GM12892 (cell line): ENCODE measurements at places on chromosomes 7 and 10.

GRCh38 chr7:100604028-100604975 is 2.1 kb downstream of the PCOLCE start:
- DNase-seq = peak; percentile 96

GRCh38 chr10:71752391-71753090 is 20.8 kb downstream of the VSIR start:
- no peak for DNase-seq

- DNase-seq = no peak
Observed at GRCh38 chr7:130021105-130021834, 29.9 kb downstream of the ZC3HC1 start.

GRCh38 chr10:78284381-78284780 is 250.7 kb downstream of the RPS24 start:
- no peak for DNase-seq

- no peak for DNase-seq
Observed at GRCh38 chr10:129755621-129756020, 208.5 kb downstream of the EBF3 start.

DNA sequence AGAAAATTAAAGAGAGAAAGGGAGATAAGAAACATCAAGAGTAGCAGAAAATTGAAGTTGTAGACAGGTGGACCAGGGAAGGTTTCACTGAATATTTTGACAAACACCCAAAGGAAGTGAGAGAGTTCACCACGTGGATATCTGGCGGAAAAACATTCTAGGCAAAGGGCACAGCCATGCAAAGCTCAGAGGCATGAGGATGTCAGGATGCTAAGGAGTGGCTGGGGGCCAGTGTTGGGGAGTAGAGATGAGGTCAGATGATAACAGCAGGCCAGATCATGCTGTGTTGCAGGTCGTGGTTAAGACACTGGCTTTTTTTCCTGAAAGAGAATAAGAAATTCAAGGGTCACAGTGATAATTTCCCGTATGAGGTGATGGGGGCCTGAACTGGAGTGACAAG is 181.9 kb downstream of the DGKI start:
- DNase-seq = no peak

- DNase-seq = peak; percentile 23
Observed at GRCh38 chr7:120988591-120989256, at the start of gene CPED1. Gene CPED1, plus strand, starts transcription at chr7:120988711. Its CDS starts 911 bp downstream, at chr7:120989622.

DNA sequence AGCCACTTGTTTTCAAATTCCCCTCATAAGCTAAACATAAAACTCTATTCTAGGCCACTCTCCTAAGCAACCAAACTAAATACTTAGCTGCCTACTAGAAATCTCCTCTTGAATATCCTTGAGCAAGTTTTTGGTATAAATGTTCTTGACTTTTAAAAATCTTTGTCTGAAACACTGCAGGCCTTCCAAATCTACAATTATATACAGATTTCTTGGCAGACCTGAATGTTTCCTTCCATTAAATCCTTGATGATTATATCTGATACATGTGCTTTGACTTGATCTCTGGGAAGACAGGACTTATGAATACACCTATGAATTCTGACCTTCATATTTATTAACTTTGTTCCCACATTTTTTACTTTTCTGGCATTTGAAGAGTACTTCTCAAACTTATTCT is 314.5 kb downstream of the CACNA2D1 start:
- no peak for DNase-seq

- DNase-seq = no peak
Observed at GRCh38 chr7:75866114-75866488, 12.7 kb upstream of the RHBDD2 start.

- no peak for DNase-seq
Observed at GRCh38 chr10:48605786-48606529, 1.1 kb upstream of the ARHGAP22 start.

DNA sequence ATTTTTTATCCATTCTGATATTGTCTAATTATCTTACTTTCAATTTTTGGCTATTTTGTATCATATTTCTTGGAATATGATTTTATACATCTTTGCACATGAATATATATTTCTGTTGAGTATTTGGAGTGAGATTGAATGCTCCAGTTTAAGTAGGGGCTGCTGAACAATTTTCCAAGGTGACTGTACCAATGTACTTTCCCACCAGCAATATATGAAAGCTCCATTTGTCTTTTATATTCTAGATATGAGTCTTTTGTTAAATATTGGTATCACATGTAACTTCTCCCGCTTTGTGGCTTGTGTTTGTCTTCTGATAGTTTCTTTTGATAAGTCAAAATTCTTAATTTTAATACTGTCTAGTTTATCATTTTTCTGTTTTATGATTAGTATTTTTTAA is 144.6 kb upstream of the MDFIC start:
- no peak for DNase-seq

DNA sequence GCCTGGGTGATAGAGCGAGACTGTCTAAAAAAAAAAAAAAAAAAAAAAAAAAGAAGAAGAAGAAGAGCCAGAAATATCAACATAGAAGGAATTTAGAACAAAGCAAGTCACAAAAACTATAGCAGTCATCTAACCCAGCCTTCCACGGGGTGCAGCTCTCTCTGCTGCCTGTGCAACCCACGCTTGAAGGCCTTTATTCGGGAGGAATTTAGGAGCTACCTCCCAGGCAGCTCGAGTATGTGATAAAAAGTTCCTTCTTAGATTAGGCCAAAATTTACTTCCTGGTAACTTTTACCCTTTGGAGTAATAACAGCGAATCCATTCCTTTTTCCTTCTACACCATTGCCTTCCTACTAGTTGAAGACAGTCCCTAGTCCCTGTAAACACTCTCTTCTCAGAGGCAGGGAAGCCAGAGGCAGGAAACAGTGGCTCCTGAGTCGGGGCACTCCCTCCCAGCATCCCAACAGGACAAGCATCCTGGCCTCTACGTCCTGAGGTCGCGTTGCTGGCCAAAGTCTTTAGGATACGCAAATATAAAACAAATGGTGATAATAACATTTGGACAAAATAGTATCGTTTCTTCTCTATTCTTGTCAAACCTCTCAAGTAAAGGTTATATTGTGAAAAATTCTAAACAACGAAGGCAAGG is 109.3 kb upstream of the KMT2C start:
- no peak for DNase-seq

- DNase-seq = peak; percentile 40
Observed at GRCh38 chr10:11448545-11449244, 162.8 kb downstream of the USP6NL start.

DNA sequence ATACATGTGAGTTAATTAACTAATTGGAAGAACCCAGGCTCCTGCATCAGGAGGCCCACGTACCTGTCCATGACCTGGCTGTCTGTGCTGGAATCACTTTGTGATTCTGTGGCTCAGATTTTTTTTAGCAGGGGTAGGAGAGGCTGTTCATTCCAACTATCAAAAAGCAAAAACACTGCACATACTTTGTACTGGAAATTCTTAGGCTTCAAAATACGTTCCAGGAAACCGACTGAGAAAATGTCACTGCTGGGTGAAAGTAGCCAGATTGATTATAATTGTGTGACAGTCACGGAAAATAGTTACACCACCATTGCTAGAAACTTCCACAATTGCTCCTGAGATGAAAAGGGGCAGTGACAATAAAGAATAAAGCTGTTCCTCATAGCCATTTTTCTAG is 91.0 kb downstream of the SLC16A9 start:
- no peak for DNase-seq

- DNase-seq = no peak
Observed at GRCh38 chr10:3897156-3897555, 112.1 kb upstream of the KLF6 start.

DNA sequence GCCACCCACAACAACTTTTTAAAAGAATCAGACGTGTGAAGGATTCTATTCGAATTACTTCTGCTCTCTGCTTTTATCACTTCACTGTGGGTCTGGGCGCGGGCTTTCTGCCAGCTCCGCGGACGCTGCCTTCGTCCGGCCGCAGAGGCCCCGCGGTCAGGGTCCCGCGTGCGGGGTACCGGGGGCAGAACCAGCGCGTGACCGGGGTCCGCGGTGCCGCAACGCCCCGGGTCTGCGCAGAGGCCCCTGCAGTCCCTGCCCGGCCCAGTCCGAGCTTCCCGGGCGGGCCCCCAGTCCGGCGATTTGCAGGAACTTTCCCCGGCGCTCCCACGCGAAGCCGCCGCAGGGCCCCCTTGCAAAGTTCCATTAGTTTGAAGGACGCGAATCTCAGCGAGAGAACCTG is 461 bp upstream of the HTRA1 start:
- no peak for DNase-seq

DNA sequence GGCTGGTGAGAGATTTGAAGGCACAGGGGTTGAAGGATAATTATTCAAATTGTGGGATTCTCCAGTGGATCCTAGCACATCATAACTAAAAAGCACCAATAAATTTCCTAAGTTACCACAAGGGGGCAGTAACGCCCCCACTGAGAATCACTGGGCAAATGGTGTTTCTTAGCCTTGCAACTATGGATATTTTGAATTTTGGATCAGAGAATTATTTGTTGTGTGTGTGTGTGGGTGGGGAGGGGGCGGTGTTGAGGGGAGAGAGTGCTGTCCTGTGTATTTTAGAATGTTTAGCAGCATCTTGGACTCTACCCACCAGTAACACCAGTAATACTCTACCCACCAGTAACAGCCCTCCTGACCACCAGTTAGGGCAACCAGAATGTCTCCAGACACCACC is 63.3 kb upstream of the PRKG1 start:
- no peak for DNase-seq

DNA sequence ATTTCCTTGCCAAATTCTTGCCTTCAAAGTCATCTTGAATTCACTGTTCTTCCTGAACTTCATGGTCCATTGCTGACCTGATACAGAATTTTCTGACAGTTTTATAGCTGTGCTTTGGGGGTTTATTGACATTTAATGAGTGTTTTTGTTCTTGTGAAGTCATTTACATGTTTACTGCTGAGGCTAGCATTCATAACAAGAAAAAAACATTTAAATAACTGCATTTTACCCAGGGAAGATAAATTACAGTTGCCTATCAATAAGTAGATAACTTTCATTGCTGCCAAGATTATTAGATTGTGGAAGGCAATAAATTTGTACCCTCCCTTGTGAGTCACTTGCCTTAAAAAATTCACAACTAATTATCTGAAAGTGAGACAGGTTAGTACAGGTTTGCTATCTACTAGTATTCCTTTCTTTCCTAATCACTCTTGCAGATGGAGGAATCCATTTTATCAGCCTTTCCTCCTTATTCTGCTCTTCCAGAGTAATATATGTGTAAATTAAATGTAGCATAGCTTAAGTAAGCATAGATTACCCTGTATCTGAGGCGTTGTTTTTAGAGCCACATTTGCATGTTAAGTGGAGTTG is 178.4 kb downstream of the EXOC4 start:
- DNase-seq = no peak

DNA sequence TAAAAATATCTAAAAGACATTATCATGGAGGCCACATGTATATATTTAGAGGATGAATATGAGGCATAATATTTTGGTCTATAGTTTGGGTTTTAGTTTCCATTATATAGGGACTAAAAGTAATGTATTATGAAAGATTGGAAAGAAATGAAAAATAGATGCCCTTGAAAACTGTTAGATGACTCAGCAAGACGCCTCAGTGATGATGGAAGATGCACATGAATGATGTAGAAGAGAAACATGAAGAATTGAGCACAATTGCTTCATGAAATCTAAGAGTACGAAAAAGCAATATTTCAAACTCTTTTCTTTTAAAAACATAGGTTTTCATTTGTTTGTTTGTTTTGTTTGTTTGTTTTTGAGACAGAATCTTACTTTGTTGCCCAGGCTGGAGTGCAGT is 89.8 kb downstream of the ARL4A start:
- DNase-seq = no peak

GRCh38 chr7:443279-443833 is 76.3 kb downstream of the PDGFA start:
- no peak for DNase-seq

DNA sequence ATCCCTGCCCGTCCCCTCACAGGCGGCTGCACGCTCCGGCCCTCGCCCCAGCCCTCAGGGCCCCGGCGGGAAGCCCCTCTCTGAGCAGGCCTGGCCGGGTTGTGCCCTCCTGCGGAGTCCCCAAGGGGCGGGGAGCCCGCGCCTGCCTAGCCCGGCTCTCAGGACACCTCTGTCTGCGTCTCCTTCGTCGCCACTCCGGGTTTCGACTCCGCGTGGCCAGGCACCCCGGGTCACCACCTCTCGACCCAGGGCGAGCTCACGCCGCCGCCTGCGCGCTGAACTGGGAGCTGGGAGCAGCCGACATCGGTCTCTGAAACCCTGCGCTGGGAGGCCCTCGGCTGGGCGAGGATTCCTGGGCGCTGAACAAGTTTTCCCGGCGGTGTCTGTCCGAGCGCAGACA is 6.2 kb upstream of the OGDHL start:
- no peak for DNase-seq

DNA sequence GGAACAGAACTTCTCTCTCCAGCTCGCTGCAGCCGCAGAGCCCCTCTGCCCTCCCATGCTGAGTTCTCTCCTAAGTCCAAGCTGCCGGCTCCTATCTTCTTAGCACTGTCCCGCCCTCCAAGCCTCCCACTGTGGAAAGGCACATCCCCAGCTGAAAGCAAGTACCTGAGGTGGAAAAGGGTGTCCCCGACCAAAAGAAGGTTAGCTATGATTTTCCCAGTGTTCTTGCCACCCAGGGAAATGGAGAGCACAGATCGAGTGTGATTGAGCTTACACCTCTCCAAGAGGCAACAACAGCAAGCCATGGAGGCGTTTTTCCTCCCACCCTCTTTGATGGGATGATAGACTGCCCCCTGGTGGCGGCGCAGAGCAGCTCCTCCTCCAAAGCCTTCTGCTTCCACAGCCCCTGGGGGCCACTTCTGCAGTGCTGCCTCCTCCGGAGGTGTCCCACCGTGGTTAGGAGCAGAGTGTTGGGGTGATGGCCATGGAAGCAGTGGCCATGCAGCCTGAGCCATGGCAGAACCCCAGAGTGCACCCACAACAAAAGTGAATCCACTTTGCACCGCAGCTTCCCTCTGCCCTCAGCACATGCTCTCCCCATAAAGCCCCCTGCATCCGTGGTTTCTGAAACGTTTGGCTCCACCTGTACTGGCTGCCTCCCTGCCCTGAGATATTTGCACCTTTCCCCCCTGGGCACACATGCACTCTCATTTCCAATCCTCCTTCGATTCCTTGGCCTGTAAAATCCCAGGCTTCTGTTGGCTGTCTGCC is 143.1 kb upstream of the STK17A start:
- peak; percentile 59 for DNase-seq

- DNase-seq = no peak
Observed at GRCh38 chr10:113329121-113329596, 223.7 kb upstream of the HABP2 start.

- DNase-seq = no peak
Observed at GRCh38 chr10:80599424-80599847, 61.7 kb downstream of the SH2D4B start.
